ENCODE measurements at places on chromosomes 6 and 20.
A peak's percentile ranks its signal among the peaks of the same experiment; 100 is the strongest.

- DNase-seq = no peak
These were observed 37.9 kb downstream of the ERMARD start for GRCh38 chr6:169789146-169789943.

DNA sequence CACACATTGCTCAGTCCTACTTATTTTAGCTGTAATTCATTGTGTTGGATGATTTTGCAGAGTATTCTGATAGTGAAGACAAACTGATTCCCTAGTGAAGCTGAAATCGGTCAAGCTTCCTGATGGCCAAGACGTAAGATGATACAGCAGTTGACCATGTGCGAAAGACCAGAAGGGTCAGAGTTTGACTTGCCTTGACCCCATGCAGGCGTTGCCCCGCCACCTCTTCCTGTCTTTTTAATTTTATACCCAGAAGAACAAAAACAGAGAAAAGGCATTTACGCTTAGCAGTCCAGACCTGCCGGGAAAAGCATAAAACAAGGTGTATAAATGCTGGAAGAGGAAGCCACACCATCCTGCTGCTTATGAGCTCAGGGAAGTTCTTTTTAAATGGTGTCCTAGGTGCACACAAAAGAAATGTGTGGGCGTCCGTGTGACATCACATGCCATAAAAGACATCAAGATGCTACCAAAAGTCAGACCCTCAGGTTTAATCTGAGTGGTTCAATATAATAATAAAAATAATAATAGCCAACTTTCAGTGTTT is 32.2 kb downstream of the TSHZ2 start:
- no peak for DNase-seq

DNA sequence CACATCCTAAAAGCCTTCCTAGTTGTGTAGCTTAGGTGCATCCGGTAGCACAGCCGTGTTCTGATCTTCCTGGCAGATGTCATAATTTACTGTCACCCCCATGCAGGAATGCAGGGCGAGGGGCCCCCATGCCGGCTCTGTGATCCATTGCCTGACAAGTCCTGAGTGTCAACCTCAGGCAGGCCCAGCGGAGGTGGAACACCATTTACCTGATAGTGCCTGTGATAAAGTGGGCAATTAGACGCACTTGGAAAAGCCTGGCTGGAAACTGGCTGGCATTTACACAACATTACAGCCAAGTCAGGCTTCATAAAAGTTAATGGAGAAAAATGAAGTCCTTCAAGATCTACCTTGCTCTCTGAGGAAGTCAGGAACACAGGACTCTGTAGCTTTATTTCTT is 521.4 kb upstream of the JAG1 start:
- no peak for DNase-seq

DNA sequence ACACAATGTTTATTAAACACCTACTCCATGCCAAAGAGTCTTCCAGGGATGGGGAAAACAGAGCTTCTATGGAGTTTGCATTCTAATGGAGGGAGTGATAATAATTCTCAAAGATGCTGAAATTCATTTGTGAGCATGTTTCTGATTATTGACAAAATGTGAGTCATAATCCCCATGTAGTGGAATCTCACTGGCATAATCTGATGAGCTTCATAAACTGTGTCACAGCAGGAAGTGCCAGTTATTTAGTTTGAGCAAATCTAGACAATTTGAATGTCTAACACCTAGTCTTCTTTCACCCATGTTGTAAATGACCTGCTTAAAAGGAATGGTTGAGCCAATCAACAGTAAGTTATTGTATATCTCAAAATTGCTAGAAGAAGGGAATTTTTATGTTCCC is 95.1 kb downstream of the KCNQ5 start:
- DNase-seq = no peak

GRCh38 chr6:139030228-139030963 is 1.9 kb downstream of the ABRACL start:
- DNase-seq = no peak

DNA sequence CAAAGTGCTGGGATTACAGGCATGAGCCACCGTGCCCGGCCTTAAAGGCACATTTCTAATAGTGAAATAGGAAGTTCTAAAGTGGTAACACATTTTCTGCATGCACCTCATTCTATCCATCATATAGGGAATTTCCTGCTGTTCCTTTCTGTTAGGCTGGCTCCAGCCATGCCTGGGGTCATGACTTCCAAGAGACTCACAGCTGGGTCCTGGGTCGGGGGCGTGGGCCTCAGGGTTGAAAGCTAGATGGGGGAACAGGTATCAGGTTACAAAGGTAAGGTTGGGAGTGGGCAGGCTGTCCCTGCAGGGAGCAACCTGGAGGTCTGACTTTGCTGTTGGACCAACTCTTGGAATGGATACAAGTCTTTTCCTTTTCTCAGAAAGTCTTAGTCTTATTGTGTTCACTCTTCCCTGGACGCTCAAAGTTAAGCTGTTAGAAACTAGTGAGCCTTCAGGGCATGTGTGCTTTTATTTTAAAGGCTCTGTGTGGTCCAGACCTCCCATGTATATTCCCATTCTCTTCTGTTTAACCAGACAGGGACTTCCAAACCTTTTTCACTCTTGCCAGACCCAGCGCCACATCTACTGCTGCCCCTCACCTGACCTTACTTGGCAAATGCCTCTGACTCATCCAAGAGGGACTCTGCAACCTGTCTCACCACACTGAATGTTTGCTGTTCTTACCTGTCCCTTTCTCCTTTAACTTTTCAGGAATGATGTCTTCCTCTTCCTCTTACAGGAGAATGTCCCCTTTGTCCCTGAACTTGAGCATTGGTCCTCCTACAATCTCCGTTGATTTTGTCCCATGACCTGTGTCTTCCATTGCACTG is 64.4 kb downstream of the TMEM170B start:
- DNase-seq = no peak

DNA sequence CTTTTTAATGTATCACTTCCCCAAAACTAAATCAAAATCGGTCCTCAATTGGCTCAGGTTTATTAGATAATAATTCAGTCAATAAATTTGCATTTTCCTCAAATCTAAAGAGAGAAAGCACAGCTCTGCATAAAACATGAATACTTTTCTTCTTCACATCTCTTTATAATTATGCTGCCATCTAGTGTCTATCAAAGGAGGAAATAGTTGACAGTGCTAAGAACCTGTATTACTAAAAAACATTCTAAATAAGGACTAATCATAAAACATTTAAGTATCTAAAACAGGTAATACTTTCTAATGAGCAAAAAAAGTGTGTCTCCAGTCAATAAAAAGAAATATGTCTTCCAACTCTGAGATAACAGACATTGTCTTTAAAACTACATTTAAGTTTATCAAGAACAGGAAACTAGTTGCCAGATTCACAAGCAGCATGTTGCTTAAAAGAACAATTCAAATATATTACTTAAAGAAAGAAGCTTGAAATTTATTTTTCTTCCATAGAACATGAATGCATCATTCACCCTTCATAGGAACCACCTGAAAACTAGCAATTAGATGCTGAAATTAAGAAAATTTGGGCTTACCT is 56.5 kb upstream of the DST start:
- no peak for DNase-seq

GRCh38 chr6:81950877-81951276 is 198.4 kb upstream of the TENT5A start:
- no peak for DNase-seq

DNA sequence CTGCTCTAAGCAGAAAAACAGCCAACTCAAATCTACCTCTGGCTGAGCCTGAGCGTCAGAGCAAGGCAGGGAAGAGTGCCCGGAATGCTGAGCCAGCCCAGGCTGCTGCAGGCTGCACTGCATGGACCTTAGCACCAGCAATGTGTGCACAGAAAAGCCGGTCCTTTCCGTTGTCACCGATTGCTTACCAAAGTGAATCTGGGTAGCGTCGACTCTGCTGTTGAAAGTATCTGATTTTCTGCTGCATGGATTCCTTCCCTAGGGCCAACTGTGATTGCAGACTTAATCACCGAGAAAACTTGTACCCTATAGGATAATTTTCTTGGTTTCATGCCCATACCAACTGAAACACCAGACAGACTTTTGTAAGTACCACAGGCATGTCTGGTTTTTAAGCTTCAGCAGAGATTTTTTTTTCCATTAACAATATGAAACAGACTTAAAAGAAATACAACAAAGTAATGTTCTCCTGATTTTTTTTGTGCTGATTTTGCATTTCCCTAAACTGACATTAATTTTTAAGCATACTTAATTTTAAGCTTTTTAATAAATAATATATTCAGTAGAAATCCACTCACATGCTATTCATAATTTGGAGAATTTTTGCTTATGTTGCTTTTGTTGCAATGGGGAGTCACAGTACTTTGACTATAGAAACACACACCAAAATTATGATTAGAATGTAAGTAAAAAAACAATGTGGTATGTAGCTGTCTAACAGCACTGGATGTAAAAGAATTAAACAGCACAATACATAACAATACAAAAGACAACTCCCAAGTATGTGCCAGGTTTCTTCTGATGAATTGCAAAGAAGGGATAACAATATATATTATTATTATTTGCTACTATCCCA is 218.0 kb downstream of the THBS2 start:
- no peak for DNase-seq

GRCh38 chr20:25484224-25484846 is 76.9 kb downstream of the GINS1 start:
- no peak for DNase-seq

GRCh38 chr6:26533532-26533931 is 4.6 kb upstream of the HMGN4 start:
- DNase-seq = no peak

GRCh38 chr6:100470422-100471120 is 5.8 kb upstream of the SIM1 start:
- DNase-seq = no peak

DNA sequence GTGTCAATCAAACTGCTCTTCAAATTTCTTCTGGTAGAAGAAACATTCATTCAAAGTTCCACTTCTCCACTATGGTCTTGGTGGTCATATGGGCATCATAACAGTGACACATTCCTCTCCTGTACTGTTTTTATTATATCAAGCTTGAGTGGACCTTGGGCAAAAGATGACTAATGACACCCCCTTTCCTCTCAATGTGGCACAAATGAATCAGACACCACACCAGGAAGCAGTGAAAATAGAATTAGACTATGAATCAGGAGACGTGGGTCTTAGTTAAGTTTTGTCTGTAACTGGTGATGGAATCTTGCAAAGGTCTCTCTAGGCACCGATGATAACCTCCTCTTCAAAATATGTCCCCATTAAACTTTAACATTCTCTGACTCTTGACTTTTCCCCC is 9.0 kb upstream of the NRSN1 start:
- DNase-seq = no peak

DNA sequence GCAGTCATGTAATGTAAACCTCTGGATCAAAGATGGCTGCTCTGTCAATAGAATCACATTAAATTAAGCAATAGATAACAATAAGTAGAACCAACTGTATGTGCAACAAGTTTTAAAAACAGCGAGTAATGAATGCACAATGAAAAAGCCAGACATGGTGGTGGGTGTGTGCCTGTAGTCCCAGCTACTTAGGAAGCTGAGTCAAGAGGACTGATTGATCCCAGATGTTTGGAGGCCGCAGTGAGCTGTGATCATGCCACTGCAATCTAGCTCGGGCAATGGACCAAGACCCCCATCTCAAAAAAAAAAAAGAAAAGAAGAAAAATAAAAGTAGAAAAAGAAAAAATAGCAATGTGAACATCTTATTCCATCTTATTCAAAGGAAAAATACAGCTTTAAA is 558.7 kb upstream of the MMS22L start:
- DNase-seq = no peak

DNA sequence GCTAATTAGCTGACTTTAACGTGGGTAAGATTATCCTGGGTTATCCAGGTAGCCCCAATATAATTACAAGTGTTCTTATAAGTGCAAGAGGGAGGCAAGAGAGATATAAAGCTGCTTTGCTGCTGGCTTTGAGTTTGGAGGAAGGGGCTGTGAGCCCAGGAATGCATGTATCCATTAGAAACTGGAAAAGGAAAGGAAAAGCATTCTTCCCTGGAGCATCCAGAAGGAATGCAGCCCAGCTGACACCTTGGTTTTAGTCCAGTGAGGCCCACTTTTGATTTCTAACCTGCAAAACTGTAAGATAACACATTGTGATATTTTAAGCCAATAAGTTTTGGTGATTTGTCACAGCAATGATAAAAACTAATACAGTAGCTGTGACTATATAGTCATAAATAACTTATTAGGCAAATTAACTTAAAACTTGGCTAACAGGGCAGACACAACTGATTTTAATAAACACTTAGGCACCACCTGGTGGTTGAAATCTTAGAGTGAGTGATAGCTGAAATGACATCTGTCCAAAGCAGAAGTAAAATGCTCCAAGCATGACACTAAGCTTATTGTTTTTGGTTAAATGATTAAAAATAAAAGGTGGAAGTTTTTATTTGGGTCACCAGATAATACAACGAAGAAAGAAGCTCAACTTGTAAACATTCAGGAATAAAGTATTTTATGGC is 35.6 kb downstream of the ADGRF4 start:
- no peak for DNase-seq

GRCh38 chr6:109867970-109868358 is 110.1 kb upstream of the GPR6 start:
- no peak for DNase-seq

- no peak for DNase-seq
These were observed 368.2 kb upstream of the CITED2 start for GRCh38 chr6:139742671-139743070.

DNA sequence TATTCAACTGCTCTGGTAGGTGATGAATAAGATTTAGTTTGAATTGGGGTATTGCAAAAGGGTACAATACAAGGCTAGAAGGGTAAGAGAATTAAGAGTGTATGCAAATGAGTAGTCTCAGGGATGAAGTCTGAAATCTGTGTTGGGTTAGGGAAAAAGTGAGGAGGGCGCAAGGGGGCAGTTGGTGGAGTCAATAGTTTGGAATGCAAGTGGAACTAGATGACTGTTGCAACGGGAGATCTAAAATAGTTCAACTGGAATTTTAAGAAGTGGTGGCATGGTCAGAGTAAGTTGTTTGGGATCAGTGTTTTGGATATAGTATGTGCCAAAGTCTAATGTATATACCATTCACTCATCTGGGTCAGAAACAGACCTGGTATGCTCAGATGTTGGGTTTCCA is 329.6 kb downstream of the GJA1 start:
- no peak for DNase-seq

GRCh38 chr6:168127384-168127868 is 48.4 kb upstream of the FRMD1 start:
- DNase-seq = no peak

DNA sequence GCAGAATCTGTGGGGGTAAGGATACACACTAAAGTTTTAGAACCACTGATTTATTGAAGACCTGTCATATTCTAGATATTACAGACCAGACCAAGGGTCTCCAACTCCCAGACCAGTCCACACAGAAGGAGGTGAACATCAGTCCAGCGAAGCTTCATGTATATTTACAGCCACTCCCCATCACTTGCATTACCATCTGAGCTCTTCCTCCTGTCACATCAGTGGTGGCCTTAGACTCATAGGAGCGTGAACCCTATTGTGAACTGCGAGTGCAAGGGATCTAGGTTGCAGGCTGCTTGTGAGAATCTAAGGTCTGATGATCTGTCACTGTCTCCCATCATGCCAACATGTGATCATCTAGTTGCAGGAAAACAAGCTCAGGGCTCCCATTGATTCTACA is 5.0 kb upstream of the BCLAF1 start:
- no peak for DNase-seq

- DNase-seq = peak; percentile 15
These were observed 28.7 kb downstream of the CFAP206 start for GRCh38 chr6:87436435-87436834.
